Stimulated activated CD8-positive, alpha-beta memory T cell treated with anti-CD3 and anti-CD28 coated beads, Interleukin-4, amount 100 ng/mL, for 4 hours (primary cell): ENCODE measurements at places on chromosomes 3 and 15.

- DNase-seq = no peak
Observed at GRCh38 chr3:29430558-29430971, 149.7 kb downstream of the RBMS3 start.

DNA sequence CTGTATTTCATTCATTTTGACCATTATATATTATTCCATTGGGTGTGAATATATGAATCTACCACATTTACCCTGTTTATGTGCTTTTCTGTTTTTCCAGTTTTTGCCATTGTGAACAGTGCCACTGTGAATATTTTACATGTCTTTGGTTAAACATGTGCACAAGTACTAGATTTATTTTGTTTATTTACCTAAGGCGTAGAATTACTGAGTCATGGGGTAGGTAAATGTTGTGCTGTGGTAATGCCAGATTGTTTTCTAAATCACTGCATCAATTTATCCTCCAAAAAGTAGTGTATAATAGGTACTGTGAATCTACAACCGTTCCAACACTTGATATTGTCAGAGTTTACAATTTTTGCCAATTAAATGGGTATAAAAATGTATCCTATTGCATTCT is 362.1 kb upstream of the AGTR1 start:
- DNase-seq = no peak

DNA sequence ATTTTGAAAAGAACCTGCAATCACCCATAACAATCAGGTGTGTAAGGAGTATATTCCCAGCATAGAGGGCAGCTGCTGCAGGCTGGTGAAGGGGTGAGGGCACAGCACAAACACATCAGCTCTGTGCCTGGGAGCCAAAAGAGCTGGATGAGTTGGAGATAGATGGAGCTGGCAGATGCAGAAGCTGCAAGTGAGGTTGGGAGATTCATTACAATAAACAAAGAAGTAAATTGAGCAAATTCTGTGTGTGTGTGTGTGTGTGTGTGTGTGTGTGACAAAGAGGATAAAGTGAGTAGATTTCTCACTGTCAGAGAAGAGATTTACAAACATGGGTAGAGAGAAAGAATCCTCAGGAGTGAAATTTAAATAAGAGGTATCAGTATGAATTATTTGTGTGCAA is 994.7 kb downstream of the EPHA3 start:
- no peak for DNase-seq

- DNase-seq = no peak
Observed at GRCh38 chr3:71438071-71438685, 145.3 kb downstream of the FOXP1 start.

DNA sequence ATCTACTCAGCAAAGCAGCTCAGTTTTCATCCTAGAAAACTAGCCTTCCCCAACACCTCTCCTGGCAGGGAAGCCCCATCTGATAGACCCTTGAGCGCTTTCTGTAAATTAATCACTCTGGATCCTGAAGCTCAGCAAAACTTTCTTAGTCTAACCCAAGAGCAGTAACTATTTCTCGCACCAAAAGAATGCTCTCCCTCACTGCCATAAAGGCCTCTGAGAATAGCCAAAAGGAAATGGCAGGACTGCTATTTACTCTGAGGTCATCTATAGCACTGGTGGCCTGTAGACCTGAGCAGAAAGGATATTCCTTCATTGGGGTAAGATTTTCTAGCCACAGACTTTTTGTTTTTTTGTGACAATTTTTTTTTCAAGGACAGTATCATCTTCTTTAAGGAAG is 345.8 kb upstream of the ADAMTS9 start:
- no peak for DNase-seq

- DNase-seq = no peak
Observed at GRCh38 chr3:121574449-121574848, 6.7 kb downstream of the ARGFX start.
